ENCODE measurements at places on chromosomes 11 and 22.

DNA sequence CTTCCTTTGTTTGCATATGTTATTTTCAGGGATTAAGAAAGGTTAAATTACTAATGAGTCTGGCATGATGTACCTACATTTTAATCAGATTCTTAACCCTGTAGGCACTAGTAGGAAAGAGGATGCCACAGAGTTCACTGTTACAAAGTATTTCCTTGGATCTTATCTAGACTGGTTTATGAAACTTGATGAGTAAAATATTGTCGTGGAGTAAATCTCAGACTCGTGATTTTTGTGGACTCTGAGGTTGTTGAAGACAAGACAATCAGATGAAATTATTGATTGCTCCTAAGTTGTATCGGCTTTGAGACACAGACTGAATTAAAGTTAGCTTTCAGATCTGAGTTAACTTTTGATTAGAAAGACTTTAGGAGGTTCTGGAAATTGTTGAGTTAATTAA, 6.0 kb downstream of the KMT2A start:
- DNase-seq, result no peak

- no peak for DNase-seq
Measured at GRCh38 chr11:71129624-71130023, 122.8 kb downstream of the SHANK2 start.

GRCh38 chr22:36790648-36791047, 14.7 kb upstream of the IFT27 start:
- no peak for DNase-seq

DNA sequence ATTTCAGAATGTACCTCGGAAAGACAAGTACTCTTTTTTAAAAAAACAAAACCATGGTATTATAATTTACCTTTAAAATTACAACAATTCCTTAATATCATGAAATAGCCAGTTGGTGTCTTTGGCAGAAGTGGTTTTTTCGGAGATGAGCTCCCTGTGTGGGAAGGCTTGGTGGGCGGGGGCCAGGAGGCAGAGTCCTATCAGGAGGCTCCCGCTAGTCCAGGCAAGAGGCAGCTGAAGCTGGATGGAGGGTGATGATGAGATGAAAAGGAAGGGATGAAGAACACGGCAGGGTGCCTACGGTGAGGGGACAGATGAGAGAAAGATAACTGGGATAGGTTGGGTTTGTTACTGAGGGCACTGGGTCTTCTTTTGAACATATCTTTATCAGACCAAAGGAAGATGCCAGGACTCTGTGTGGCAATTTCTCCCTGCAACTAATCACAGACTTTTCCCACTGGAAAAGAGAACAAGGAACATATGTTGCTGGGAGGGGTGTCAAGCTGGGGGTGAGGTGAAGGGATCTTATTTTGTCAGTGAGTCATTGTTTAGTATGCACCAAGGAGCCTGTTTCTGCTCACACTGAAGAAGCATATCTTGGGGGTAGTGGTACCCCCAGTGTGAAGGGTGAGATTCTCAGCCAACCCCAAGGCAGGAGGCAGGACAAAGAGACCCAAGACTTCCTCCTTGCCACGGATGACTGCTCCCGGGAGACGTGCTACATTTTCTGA, 91.5 kb upstream of the YWHAH start:
- no peak for DNase-seq
